ENCODE measurements at places on chromosomes 13 and 19. TPM values are rescaled to one million over a fixed set of nuclear protein-coding genes. Genes with fewer than 3 reads are reported as not detected.

- no peak overlapping the region for H3K4me3 ChIP-seq
- peaks cover 7% of the 10 kb centered on the region for H3K4me1 ChIP-seq
- peak overlapping the region; percentile 92 for H3K27ac ChIP-seq
- peaks cover 3% of the 10 kb centered on the region for H3K36me3 ChIP-seq
- H3K27me3 ChIP-seq = no peaks in the 10 kb centered on the region
These were observed 5.5 kb upstream of the MAMSTR start for GRCh38 chr19:48724796-48725753.

DNA sequence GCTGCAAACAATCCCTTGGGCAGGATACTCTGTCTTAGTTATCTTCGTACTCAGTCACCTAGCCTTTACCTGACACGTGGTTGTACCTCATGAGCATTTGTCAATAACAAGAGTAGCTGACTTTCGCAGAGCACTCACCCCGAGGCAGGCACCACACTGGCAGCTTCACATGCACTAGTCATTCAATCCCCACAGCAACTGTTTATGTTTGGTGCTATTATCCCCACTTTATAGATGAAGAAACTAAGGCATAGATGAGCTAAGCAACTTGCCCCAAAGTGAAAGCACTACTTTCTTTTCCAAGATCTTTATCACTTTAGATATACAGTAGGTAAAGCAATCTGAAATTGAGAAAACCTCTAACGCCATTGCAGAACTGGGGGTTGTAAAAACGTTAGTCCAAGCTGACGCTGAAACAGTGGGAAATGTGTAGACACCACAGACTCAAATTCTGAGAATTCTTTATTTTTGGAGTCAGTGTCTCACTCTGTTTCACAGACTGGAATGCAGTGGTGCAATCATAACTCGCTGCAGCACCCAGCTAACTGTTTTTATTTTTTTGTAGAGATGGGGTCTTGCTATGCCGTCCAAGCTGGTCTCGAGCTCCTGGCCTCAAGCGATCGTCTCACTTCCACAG is 446.0 kb downstream of the FOXO1 start:
- peak overlapping the region; percentile 66 for H3K27ac ChIP-seq
- H3K4me3 ChIP-seq = no peak overlapping the region
- no peak for DNase-seq
- H3K4me1 ChIP-seq = peaks cover 3% of the 10 kb centered on the region
- H3K36me3 ChIP-seq = no peaks in the 10 kb centered on the region

- no peak for DNase-seq
- H3K36me3 ChIP-seq = no peaks in the 10 kb centered on the region
- no peaks in the 10 kb centered on the region for H3K27me3 ChIP-seq
- no peak overlapping the region for H3K27ac ChIP-seq
These were observed 515.3 kb downstream of the IRS2 start for GRCh38 chr13:109271061-109271460.

DNA sequence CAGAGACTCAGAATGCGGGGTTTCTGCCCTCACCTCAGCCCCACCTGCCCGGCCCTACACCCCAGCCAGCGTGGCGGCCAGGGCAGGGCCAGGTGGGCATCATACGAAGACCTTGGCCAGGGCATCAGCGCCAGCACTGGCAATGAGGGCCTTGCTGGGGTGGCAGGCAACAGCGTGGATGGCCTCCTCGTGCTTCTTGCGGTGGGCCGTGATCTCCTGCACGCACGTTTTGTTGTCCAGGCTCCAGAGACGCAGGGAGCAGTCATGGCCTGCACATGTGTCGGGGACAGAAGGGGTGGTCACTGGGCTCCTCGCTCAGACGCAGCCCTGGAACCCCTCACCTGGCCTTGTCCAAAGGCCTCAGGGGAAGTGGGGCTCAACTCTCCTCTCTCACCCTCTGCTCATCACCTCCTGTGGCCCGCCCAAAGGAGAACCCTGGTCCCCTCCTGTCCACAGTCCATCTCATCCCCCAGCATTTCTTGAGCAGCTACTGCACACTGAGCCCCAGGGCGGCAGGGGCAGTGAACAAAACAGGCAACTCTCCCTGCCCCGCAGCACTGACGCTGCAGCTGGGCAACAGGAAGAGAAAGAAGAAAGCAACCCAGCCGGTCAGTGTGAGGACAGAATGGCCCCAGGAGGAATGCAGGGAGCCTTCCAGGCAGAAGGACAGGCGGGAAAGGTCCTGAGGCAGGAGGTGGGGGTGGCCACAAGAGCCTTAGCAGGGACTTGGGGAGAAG is 3.8 kb upstream of the PRKD2 start:
- H3K4me1 ChIP-seq = peaks cover 10% of the 10 kb centered on the region
- no peak for DNase-seq
- H3K4me3 ChIP-seq = no peak overlapping the region
- H3K27me3 ChIP-seq = no peaks in the 10 kb centered on the region
- H3K36me3 ChIP-seq = peaks cover 14% of the 10 kb centered on the region

DNA sequence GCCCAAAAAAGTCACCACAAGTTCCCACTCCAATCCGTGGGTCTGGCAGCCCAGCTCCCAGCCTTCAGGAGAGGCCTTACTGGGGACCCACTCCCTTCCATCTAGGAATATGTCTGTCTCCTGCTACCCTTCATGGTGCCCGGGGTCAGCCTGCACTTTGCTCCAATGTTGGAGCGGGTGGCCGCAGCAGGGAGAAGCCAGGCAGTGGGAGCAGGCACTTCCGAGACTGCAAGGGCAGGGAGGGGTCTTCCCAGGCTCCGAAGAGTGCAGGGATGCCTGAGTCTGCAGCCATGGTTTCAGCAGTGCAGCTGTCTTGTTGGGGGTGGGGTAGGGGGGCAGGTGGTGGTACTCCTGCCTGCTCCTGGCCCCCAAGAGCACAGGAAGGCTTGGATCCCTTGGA is 1616.2 kb downstream of the SLITRK5 start:
- no peak overlapping the region for H3K4me3 ChIP-seq
- no peaks in the 10 kb centered on the region for H3K36me3 ChIP-seq
- H3K4me1 ChIP-seq = no peaks in the 10 kb centered on the region
- no peaks in the 10 kb centered on the region for H3K27me3 ChIP-seq

- H3K27ac ChIP-seq = no peak overlapping the region
- no peaks in the 10 kb centered on the region for H3K36me3 ChIP-seq
- H3K27me3 ChIP-seq = no peaks in the 10 kb centered on the region
- H3K4me1 ChIP-seq = no peaks in the 10 kb centered on the region
These were observed 186.9 kb upstream of the UBL3 start for GRCh38 chr13:30037306-30037705.

GRCh38 chr19:17323300-17323963 is 11.2 kb downstream of the ANO8 start:
- H3K4me3 ChIP-seq = no peak overlapping the region
- no peak for DNase-seq
- no peaks in the 10 kb centered on the region for H3K27me3 ChIP-seq

GRCh38 chr19:38034492-38034860 is 127.5 kb downstream of the SIPA1L3 start:
- no peaks in the 10 kb centered on the region for H3K36me3 ChIP-seq
- no peak overlapping the region for H3K4me3 ChIP-seq
- no peaks in the 10 kb centered on the region for H3K4me1 ChIP-seq
- H3K27ac ChIP-seq = no peak overlapping the region

GRCh38 chr19:11921852-11922495 is 2.9 kb upstream of the ZNF700 start:
- no peak overlapping the region for H3K4me3 ChIP-seq
- no peak overlapping the region for H3K27ac ChIP-seq
- peak; percentile 32 for DNase-seq
- H3K4me1 ChIP-seq = no peaks in the 10 kb centered on the region

- H3K36me3 ChIP-seq = no peaks in the 10 kb centered on the region
- DNase-seq = peak; percentile 92
- H3K27me3 ChIP-seq = peaks cover 13% of the 10 kb centered on the region
- H3K27ac ChIP-seq = no peak overlapping the region
These were observed 4.7 kb downstream of the EPS8L1 start for GRCh38 chr19:55080121-55080967.

GRCh38 chr13:31477961-31478360 is 261.4 kb upstream of the RXFP2 start:
- no peaks in the 10 kb centered on the region for H3K27me3 ChIP-seq
- DNase-seq = no peak
- H3K36me3 ChIP-seq = no peaks in the 10 kb centered on the region
- H3K27ac ChIP-seq = no peak overlapping the region
- no peaks in the 10 kb centered on the region for H3K4me1 ChIP-seq

DNA sequence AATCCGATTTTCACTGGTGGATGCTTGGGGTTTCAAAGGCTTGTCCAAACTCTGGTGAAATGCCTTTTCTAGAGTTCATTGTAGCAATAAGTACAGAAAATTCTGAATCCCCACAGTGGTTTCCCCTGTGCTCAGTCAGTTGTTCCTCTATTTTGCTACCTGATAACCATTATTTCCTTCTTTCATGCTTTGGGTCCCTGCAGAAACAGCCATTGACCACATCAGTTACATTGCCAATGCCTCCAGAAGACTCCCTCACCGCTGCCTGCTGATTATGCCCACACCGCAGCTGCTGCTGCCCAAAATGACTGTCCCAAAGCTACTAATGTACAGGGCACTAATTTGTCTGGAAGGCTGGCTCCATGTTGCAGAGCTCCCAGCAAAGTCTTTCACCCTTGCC is 517.3 kb downstream of the KLF12 start:
- no peaks in the 10 kb centered on the region for H3K27me3 ChIP-seq
- H3K27ac ChIP-seq = no peak overlapping the region
- no peaks in the 10 kb centered on the region for H3K36me3 ChIP-seq
- no peak for DNase-seq

- H3K4me1 ChIP-seq = no peaks in the 10 kb centered on the region
- no peak overlapping the region for H3K27ac ChIP-seq
These were observed 53.3 kb downstream of the CEBPG start for GRCh38 chr19:33426621-33427361.

DNA sequence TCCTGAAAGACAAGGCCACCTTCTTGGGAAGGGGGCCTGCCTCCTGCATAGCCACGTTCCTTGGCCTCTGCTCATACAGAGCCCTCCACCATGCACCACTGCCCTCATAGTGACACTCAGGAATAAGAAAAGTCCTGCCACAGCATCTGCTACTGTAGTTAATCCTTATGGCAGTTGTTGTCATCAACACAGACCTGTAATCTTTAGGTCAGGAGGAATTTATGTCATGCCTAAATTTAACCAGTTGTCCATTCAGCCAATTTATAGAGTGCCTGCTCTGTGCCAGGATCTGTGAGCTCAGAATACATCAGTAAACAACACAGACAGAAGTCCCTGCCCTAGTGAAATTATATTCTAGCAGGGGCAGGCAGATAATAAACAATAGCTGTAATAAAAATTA is 44.4 kb downstream of the FAM124A start:
- no peak for DNase-seq
- peaks cover 3% of the 10 kb centered on the region for H3K4me1 ChIP-seq
- no peaks in the 10 kb centered on the region for H3K27me3 ChIP-seq
- H3K27ac ChIP-seq = no peak overlapping the region
- no peak overlapping the region for H3K4me3 ChIP-seq

DNA sequence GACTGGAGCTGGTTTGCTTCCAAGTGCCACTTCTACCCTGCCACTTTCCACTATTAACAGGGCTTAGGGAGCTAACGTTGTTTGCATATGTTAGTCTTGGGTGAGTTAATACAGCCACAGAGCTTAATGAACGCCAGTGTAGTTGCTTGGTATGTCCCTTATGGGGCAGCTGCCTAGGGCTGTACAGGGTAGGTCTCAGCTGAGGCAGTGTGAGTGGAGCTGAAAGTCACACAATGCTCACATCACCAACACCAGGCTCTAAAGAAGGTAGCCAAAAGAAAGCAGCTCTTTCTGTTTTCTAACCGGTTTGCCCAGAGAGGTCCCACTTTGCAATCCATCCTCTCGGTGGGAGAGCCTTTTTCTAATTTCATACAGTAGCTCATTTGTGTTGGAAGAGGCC is 186.2 kb downstream of the RGCC start:
- no peak overlapping the region for H3K4me3 ChIP-seq
- H3K4me1 ChIP-seq = peaks cover 12% of the 10 kb centered on the region
- H3K27me3 ChIP-seq = no peaks in the 10 kb centered on the region
- DNase-seq = no peak
- no peaks in the 10 kb centered on the region for H3K36me3 ChIP-seq

DNA sequence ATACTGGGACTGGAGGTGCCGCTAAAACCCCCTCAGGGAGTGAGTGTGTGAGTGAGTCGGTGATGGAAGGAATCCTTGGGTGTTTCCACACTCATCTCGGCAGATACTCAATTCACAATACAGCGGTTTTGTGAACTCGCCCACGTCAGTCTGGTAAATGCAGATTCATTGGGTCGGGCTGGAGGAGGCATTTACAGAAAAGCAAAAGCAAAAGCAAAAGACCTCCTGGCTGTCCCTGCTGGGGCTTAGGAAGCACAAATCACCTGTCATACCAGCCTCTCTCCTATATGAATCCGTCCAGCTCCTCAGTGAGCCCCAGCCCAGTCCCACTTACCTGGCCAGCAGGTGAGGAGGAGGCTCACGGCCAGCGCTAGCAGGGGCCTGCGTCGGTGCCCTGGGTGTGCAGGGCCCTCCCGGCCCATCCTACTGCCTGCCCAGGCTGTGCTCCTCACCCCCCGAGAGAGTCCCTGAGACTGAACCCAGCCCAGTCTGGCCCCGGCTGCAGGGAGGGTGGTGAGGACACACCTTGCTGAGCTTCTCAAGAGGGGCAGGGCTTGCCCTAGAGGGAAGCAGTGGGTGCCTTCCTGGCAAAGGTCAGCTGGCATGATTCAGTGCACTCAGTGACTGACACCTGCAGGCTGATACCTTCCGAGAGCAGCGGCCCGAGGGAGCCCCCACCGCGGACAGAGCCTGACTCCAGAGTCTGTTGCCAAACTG is at the start of gene MUC16:
Gene MUC16 (minus strand): TSS at position 475 of the 717 bp plus-strand sequence.
- no peak for DNase-seq
- no peaks in the 10 kb centered on the region for H3K4me1 ChIP-seq
- H3K36me3 ChIP-seq = no peaks in the 10 kb centered on the region
- H3K27ac ChIP-seq = no peak within 1 kb of the TSS
- H3K4me3 ChIP-seq = no peak within 1 kb of the TSS

DNA sequence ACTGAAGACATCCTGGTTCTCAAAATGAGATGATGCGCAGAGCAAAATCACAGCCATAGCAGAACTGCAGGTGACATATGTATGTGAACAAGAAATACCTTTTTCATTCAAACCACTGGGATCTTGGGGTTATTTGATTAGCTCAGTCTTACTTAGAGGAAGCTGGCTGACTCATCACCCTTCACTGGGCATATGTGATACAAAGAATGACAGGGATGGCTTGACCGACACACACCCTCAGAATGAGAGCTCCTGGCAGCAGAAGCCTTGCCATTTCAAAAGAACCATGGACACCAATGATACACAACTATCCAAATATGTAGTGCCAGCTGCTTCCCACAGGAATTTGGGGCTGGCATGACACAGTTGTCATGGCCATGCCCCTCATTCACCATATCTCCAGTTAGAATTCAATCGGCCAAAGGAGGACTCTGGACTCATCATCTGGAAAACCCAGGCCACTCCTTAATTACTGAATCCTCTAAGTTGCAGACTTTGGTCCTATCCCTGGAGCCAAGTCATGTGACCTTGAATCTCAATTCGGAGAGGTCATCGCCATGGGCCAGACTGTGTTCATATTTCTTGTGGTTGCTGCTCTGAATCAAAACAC is 115.8 kb downstream of the KATNAL1 start:
- H3K27me3 ChIP-seq = no peaks in the 10 kb centered on the region
- H3K27ac ChIP-seq = no peak overlapping the region
- H3K4me3 ChIP-seq = no peak overlapping the region
- no peaks in the 10 kb centered on the region for H3K36me3 ChIP-seq

Gene LILRA2
- polyA plus RNA-seq = 2.1 TPM

Gene CYP2S1
- 0.97 TPM for polyA plus RNA-seq

Gene CCDC61
- polyA plus RNA-seq = 17.8 TPM

Gene DACH1
- 5.3 TPM for polyA plus RNA-seq

Gene DYRK1B
- 18.9 TPM for polyA plus RNA-seq

Gene TGFBR3L
- 1.5 TPM for polyA plus RNA-seq

Gene PPP2R1A
- 346 TPM for polyA plus RNA-seq

Gene ZNF730
- not detected for polyA plus RNA-seq

Gene FGF21
- polyA plus RNA-seq = not detected

Gene ZNF222
- 3.9 TPM for polyA plus RNA-seq

Gene C19orf38
- 2.4 TPM for polyA plus RNA-seq

Gene ZNF530
- 1.1 TPM for polyA plus RNA-seq

Gene FFAR2
- polyA plus RNA-seq = not detected

Gene SSC5D
- 2.2 TPM for polyA plus RNA-seq

Gene TARM1
- polyA plus RNA-seq = not detected

Data from kidney (tissue), 22 donors.